HS-5 (cell line): ENCODE measurements at places on chromosomes 3 and 15.

- no peak for DNase-seq
These were observed 212.3 kb downstream of the RPLP1 start for GRCh38 chr15:69664572-69665571.

- DNase-seq, result no peak
These were observed 54.5 kb downstream of the SEC22A start for GRCh38 chr3:123256256-123256655.

DNA sequence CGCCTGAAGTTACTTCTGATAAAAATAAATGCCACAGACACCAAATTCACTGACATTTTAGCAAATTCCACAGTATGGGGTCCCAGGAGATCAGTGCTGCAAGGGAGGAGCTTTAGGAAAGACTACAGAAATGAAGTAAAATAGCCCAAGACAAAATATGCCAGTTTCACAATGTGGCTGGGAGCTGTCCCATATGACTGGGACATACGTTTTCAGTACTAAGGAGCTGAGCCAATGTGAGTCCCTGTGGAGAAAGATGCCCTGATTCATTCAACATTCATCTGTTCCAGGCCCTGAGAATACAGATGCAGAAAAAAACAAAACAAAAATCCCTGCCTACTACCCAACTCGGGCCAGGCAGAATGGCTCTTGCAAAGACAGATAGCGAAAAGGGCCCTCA lies 63.4 kb upstream of the FAM174B start:
- DNase-seq, result no peak

- DNase-seq, result no peak
These were observed 108.6 kb downstream of the TMEM266 start for GRCh38 chr15:76168237-76168984.

- no peak for DNase-seq
These were observed 34.7 kb downstream of the FNDC3B start for GRCh38 chr3:172074032-172074431.

DNA sequence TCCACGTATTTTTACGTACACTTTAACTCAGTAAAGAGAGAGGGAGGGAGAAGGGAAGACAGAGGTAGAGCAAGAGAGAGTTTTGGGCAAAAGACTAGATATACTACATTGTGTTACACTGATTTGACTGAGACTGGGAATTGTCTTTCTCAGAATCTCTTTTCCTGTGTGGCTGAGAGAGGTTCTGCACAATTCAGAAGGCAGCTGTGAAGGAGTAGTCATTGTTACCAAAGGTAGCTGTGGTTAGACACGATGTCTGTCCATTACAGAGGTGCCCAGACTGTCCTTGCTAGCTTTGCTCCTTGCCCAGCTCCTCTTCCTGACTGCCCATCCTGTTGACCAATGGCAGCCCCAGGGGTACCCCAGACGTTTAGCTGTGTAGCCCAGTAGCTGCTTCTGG lies 577.5 kb upstream of the CBLB start:
- no peak for DNase-seq

DNA sequence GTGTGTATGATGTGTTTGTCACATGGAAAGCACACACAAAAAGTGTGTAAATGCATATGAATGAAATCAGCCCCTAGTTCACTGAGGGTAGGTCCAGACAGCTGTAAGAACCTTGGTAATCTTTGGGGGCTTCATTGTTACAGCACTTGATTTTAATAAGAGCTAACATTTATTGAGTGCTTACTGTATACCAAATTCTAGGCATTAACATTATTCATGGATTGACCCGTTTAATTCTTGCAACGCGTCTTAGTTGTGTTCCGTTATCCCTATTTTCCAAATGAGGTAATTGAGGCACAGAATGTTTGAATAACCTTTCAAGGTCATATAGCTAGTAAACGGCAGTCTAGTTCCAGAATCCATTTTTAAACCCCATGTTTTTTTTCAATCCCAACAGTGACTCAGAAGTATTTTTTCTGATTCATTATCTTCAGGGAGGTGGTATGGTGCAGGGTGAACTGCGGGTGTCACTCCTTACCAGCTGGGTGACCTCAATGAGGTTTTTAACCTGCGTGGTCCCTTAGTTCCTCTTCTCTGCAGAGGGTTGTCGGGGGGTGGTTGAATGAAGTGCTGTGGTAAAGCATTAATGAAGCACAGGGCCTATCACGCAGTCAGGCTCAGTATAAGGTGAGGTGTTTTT lies 14.2 kb downstream of the RAB8B start:
- no peak for DNase-seq
